ENCODE measurements at places on chromosomes 7 and 10. TPM values are rescaled to one million over a fixed set of nuclear protein-coding genes. Genes with fewer than 3 reads are reported as not detected.
A peak's percentile ranks its signal among the peaks of the same experiment; 100 is the strongest.

The TRIM8 gene
- 80.9 TPM for total RNA-seq

GRCh38 chr10:95382596-95382995, 91.8 kb upstream of the PDLIM1 start:
- DNase-seq = no peak

DNA sequence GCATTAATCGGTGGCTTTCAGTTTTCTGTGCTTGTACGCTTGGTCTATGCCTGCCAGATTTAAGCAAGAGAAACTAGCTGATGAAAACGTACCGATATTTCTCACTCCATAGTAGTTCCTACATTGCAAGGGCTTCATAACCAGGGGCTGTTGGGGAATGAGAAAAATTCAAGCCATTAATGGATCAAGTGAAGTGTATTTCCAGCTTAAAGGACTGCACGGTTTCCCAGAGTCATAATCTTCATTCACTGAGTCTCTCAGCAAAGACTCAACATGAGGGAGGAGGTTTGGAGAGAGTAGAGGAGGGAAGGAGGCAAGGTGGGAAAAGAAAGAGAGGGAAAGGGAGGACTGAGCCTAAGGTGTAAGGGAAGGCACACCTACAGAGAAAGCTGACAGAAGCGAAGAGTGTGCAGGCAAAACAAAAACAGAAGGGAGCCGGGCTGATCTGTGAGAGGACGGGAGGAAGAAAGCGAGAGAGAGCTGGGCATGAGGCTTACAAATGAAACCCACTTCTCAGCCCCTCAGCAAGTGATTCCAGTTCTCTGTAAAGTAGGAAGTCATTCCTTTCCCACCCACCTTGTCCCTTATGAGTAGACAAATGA, 625 bp downstream of the GIMAP2 start:
- peak; percentile 54 for DNase-seq

DNA sequence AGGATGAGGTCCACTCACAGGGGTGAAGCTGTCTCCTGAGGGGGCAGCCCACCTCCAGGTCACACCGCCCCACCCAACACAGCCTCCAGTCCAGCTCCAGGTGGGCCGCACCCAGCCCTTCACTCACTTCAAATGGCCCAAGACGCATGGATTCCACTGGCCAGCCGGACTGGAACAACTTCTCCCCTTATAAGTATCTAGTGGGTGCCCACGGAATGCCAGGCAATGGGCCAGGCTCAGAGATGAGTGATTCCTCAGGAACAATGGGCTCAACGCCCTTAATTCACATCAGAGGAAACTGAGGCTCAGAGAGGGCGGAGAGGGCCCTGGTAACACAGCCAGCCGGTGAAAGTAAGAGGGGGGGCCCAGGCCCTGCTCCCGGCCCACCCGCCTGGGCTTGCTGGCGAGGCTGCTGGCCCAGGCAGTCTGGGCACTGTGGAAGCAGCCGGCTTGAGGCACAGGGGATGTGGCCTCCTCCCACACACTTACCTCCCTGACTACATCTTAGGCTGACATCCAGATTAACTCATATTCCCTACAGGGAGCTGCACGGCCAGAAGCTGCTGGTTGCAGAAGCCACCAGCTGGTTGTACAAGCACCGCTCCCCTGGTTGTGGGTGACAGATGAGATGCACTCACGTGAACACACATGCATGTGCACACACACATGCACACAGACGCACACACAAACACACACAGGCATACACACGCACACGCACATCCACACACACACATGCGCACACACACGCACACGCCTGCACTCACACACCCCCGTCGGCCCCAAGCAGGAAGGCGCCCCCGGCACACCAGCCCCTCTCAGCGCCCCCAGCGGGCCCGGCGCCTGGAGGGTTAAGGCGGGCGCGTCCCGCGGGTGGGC, 1.0 kb upstream of the FAM20C start:
- DNase-seq = no peak

DNA sequence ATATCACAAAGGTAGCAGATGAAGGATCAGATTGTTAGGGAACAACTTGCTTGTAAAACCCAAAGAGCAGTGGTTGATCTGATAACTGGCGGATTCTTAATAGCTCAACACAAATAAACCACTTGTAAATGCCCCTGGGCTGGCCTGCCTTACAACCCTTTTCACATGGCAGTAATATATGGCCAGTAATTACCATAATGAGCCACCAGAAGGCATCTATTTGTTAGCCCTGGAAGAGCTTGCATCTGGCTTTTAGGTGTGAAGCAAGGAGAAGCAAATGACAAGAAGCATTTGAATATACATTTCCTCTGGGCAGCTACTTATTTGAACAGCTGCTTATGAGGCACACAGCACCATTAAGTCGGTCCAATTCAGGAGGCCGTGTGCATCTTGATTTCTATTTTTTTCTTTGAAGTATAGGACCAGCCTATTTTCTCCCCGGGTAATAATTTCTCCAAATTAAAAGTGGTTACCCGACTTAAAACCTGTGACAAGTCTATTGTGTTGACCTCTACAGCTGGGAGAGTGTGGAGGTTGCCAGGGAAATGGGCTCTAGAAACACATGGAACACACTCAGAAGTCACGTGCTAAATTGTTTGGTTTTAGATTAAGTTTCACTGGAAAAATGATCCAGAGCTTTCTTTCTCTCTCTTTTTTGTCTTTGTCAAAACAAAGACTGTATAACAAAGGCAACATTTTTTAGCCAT, 113.4 kb downstream of the SEM1 start:
- no peak for DNase-seq

All from CD4-positive, alpha-beta T cell (primary cell).